CD4-positive, CD25-positive, alpha-beta regulatory T cell (primary cell): ENCODE measurements at places on chromosomes 7 and 10. TPM values are rescaled to one million over a fixed set of nuclear protein-coding genes. Genes with fewer than 3 reads are reported as not detected.
A peak's percentile ranks its signal among the peaks of the same experiment; 100 is the strongest.

PCLO gene
- not detected for total RNA-seq

SPDYE16 gene
- 2.9 TPM for total RNA-seq

TMEM196 gene
- total RNA-seq: not detected

NUTM2B gene
- total RNA-seq: 2.4 TPM

LRRC17 gene
- total RNA-seq: 0.69 TPM

DNA sequence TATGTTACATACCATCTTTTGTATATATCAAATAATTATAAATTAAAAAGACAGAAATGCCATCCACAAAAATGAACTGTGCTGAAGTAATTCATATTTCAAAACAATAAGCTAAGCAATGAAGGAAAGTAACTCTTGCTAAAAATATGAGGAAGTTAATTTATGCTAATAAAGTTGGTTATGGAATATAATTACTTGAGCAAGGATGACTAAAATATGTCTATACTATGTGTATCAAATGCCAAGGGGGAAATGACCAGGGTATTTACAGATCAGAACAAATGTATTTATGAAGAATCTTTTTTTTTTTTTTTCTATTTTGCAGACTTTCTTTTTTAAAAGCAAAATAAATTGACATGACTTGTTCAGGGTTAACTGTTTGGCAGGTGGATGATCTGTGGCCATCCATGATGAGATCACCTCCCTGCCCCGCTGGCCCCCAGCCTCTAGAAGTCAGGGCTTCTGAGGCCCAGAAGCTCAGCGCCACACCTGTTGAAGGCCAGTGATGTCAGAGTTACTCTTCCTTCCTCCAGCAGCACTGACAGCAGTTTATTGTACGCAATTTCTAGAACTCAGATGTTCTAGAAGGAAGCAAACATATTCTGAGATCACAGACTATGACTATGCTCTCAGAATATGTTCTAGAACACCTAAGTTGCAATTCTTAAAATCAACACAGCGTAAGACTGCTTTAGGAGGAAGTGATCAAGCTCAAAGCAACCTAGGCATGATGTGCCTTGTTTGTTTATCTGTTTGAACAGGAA is 196.1 kb upstream of the KLF14 start:
- H3K27me3 ChIP-seq: no peaks in the 10 kb centered on the region
- H3K27ac ChIP-seq: peak overlapping the region; percentile 94
- peaks cover 39% of the 10 kb centered on the region for H3K36me3 ChIP-seq
- H3K4me1 ChIP-seq: peaks cover 99% of the 10 kb centered on the region
- peak overlapping the region; percentile 54 for H3K4me3 ChIP-seq

GRCh38 chr7:1364068-1364905 is 95.0 kb downstream of the MICALL2 start:
- no peak overlapping the region for H3K27ac ChIP-seq
- no peak for DNase-seq
- no peaks in the 10 kb centered on the region for H3K36me3 ChIP-seq
- H3K4me3 ChIP-seq: no peak overlapping the region
- H3K4me1 ChIP-seq: no peaks in the 10 kb centered on the region

DNA sequence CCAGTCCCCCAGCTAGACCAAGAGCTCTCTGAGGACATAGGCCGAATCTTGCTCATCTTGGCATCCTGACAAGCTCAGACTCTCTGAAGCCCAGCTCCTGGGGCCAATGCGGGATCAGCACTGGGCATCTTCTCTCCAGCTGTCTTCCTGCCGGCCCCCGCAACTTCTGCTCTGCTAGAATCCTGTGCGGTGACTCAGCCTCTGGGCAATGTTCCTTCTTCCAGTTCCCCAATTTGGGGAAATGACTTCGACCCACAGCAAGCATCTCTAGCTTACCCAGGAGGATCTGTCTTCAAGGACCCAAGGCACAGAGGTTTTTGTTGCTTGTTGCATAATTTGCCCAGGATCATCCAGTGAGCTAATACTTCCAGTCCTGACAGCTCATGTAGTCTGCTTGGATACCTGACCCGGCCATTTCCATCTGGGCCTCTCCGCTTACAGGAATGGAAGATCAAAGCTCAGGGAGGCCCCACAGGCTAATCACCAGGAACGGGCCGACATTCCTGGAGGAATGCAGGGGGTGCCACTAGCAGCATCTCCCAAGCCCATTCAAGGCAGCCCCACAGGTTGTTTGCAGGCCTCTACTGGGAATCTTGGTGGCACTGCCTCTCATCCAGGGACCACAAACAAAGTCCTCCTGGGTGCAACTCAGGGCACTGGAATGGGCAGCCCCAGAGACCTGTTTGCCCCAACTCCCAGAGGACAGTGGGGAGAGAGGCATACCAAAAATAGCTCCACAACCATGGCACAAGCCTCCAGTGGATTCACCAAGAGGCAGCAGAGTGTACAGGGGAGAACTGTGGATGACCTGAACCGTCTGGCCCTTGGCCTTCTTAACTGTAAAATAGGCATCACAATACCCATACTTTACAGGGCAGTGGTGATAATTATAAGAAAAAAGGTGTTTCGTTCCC is 151.9 kb downstream of the NEURL1 start:
- no peak for DNase-seq
- no peak overlapping the region for H3K4me3 ChIP-seq
- no peak overlapping the region for H3K27ac ChIP-seq
- H3K4me1 ChIP-seq: no peaks in the 10 kb centered on the region

DNA sequence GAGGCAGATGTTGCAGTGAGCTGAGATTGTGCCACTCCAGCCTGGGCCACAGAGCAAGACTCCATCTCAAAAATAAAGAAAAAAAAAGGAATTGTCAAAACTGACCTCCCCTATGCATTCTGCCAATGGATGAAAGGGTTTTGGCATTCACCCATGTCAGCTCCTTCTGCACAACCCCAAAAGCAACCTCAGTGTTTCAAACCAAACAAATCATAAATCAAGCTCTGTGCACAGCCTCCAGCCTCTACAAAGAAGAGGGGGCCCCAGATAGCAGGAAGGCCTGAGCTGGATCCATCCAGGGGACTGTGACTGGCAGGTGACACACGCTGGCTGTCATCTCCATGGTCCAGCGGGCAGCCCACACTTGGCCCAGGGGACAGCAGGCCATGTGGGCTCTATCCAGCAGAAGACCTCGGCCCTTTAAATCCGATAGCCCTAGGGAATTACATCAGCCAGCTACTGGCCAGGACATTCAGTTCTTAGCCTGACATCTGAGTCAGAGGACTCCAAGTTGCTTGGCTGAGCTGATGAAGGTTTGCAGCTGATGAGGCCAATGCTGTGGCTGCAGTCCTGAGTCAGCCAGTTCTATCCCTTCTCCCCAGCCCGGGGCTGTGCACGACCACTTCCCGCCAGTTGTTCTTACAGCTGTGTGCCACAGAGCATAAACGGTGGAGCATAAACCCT is 52.0 kb upstream of the FIGNL1 start:
- no peaks in the 10 kb centered on the region for H3K36me3 ChIP-seq
- peaks cover under 1% of the 10 kb centered on the region for H3K27me3 ChIP-seq
- DNase-seq: no peak
- H3K4me1 ChIP-seq: no peaks in the 10 kb centered on the region

ATOH7 gene
- total RNA-seq: not detected

ITPRID1 gene
- total RNA-seq: not detected

PLXNA4 gene
- 0.27 TPM for total RNA-seq

- no peak for DNase-seq
- H3K27me3 ChIP-seq: no peaks in the 10 kb centered on the region
- no peak overlapping the region for H3K4me3 ChIP-seq
- H3K4me1 ChIP-seq: peaks cover 20% of the 10 kb centered on the region
Observed at GRCh38 chr10:35351021-35351420, 14.7 kb downstream of the CCNY start.

GRCh38 chr10:32002531-32002930 is 53.7 kb downstream of the KIF5B start:
- no peaks in the 10 kb centered on the region for H3K36me3 ChIP-seq
- no peak overlapping the region for H3K4me3 ChIP-seq
- H3K4me1 ChIP-seq: peaks cover 5% of the 10 kb centered on the region
- no peak for DNase-seq
- H3K27me3 ChIP-seq: no peaks in the 10 kb centered on the region

HBP1 gene
- 249 TPM for total RNA-seq

DNA sequence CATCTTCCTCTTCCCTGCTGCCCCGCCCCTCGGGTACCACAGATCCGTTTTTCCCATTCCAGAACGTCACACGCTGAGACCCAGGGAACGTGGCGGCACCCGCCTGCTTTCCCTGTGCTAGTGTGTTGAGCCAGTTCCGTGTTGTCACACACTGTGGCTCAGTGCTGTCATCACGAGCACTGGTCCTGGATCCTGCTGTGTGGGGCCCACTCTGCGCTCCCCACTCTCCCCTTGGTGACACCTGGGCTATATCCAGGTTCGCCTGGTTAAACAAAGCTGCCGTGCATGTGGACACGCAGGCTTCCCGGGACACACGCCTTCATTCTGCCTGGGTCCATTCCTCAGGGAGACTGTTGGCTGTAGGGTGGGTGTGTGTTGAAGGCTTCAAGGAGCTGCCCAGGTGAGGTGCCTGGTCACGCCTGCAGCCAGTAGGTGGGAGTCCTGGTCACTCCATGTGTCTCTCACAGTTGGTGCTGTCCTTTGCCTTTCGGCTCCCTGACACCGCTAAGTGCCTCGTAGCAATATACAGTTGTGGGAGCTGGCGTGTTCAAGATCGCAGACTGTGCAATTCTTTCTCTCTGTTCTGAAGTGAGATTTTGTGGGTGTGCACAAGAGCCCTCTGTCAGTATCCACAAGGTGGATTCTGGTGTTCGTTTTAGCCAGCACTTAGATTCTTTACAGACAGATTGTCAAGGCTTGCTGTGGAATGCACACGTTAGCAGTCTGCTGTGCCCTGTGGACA is 88.6 kb downstream of the INPP5A start:
- H3K4me3 ChIP-seq: no peak overlapping the region
- no peaks in the 10 kb centered on the region for H3K36me3 ChIP-seq
- no peaks in the 10 kb centered on the region for H3K27me3 ChIP-seq
- no peak overlapping the region for H3K27ac ChIP-seq

DNA sequence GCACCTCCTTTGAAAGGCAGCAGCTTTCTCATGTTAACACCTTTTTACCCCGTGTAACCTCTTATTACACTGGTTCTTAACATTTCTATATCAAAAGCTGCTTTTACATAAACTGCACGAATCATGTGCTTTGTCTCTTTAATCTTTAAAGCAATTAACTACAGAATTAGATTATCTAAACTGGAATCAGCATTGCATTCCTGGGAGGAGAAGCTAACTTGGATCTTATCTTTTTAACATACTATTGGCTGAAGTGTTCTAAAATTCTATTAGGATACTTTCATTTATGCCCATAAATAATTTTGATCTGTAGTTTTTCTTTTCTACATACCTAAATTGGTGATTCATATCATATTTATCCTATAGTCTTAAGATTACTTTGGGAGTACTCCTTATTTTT is 428.4 kb upstream of the IGFBP3 start:
- H3K4me3 ChIP-seq: no peak overlapping the region
- H3K27me3 ChIP-seq: no peaks in the 10 kb centered on the region
- no peaks in the 10 kb centered on the region for H3K4me1 ChIP-seq
- H3K27ac ChIP-seq: no peak overlapping the region
- H3K36me3 ChIP-seq: no peaks in the 10 kb centered on the region

DNA sequence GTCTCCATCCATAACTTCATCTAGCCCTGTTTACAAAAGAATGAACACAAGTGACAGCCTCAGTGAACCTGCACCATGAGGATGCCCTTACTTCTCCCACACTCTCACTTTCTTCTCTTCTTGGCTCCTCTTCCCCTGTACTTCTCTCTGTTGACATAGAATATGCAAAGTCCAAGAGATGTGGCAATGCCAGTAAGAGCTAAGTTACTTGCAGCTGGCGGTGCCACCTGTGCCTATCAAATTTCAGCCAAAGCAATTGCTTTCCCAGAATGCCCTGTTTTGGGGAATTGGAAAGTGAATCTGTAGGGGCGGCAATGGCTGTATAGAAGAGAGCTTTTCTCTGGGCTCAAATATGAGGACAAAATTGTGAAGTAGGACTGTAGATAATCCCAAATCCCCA is 557.8 kb downstream of the AUTS2 start:
- no peaks in the 10 kb centered on the region for H3K27me3 ChIP-seq
- H3K27ac ChIP-seq: no peak overlapping the region
- H3K4me3 ChIP-seq: no peak overlapping the region
- H3K36me3 ChIP-seq: no peaks in the 10 kb centered on the region
- no peaks in the 10 kb centered on the region for H3K4me1 ChIP-seq

DNA sequence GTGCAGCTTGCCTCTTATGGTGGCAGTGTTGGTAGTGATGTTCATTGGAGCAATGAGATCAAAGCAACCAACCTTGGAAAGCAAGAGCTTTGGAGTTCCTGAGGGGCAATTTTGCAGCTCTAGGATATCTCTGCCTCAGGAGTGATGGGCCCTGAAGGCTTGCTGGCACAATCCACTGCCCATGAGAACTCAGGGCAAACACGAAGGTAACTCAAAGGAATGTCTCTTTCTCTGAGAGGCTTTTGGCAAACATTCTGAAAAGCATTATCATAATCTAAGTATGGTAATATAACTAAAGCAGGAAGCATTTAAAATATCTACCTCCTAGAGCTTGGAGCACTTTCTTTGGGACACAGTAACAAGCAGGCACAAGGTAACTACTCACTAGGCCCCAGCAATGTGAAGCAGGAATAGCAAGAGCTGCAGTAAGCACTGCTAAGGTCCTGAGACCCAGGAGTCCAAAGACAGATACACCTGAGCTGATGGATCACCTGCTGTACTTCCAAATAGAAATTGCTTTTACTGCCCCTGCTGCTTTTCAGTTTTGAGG is 103.1 kb downstream of the NRF1 start:
- DNase-seq: no peak
- H3K27ac ChIP-seq: no peak overlapping the region
- no peak overlapping the region for H3K4me3 ChIP-seq
- no peaks in the 10 kb centered on the region for H3K27me3 ChIP-seq

LRRTM3 gene
- not detected for total RNA-seq

DNA sequence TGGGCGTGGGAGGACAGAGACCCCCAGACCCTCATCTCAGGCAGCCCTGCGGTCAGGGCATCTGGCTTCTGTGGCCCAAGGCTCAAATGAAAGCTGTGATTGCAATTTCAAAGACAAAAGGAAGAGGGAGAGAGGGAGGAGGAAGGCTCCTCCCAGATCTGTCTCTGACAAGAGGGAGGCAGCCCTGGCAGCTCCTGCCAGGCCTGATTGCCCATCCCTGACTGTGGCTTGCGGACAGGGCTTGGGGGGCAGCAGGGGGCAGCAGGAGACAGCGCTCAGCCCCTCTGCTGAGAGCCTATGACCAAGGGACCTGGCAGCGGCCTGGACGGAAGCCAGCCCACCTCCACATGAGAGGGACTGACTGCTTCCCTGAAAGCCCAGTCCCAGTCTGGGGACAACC is 91.8 kb downstream of the PTPRN2 start:
- H3K36me3 ChIP-seq: no peaks in the 10 kb centered on the region
- DNase-seq: no peak
- no peak overlapping the region for H3K27ac ChIP-seq
- no peaks in the 10 kb centered on the region for H3K4me1 ChIP-seq
- H3K27me3 ChIP-seq: no peaks in the 10 kb centered on the region

GRCh38 chr7:18420748-18421147 is 74.8 kb upstream of the HDAC9 start:
- H3K4me3 ChIP-seq: no peak overlapping the region
- DNase-seq: peak; percentile 1
- no peak overlapping the region for H3K27ac ChIP-seq

TAS2R5 gene
- total RNA-seq: 0.57 TPM
